ENCODE measurements at places on chromosomes 13 and 19. TPM values are rescaled to one million over a fixed set of nuclear protein-coding genes. Genes with fewer than 3 reads are reported as not detected.

Gene PODNL1
- not detected for total RNA-seq

- H3K27ac ChIP-seq, result no peak overlapping the region
- H3K4me3 ChIP-seq, result no peak overlapping the region
- H3K4me1 ChIP-seq, result peaks cover 25% of the 10 kb centered on the region
- peak; percentile 93 for DNase-seq
- no peaks in the 10 kb centered on the region for H3K27me3 ChIP-seq
- H3K36me3 ChIP-seq, result peaks cover 50% of the 10 kb centered on the region
Observed at GRCh38 chr19:2337329-2337707, 8.8 kb downstream of the SPPL2B start.

DNA sequence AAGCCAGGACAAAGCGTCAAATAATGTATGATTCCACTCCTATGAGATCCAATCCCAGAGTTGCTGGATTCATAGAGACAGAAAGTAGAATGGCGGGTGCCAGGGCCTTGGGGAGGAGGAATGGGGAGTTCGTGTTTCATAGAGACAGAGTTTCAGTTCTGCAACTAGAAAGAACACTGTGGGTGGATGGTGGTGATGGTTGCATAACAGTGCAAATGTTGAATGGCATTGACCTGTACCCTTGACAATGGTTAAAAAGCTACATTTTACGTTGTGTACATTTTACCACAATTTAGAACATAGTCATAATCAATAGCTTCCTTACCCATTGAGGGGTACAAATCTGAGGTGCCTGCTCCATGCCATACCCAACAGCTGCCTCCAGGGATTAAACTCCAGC, 33.4 kb downstream of the MBD3L2B start:
- H3K4me3 ChIP-seq, result no peak overlapping the region
- H3K36me3 ChIP-seq, result no peaks in the 10 kb centered on the region
- H3K27me3 ChIP-seq, result no peaks in the 10 kb centered on the region
- no peak for DNase-seq
- H3K4me1 ChIP-seq, result no peaks in the 10 kb centered on the region
- no peak overlapping the region for H3K27ac ChIP-seq

Gene IRS2
- 24.1 TPM for total RNA-seq

DNA sequence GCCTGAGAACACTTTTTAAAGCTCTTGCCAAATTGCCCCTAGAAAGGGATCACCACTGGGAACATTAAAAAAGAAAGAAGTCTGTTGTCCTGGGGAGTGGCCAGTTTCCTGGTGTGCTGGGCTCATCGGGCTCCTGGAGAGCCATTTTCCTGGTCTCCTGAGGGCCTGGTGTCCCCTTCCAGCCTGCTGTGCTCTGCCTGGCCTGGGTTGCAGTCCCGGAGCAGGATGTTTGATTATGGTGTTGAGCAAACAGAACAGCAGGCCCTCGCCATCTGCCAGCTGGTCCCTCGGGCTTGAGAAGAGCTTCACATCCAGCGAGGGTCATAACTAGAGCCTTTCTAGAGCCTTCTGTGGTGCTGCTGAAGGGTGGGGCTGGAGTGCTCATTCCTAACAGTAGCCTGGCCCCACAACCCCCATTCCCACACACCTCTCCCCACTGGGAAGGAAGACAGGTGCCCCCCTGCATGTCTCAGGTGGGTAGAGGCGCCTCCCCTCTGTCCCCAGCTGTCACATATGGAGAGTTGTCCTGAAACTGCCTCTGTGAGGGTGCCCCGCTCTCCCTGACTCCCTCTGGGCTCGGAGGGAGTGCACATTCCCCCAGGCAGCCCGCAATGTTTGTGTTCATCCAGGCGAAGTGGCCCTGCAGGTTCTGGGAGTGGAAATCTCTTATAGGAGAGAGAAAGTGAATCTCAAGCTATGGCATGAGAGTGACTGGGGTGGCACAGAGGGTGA, 151.1 kb downstream of the SIPA1L3 start:
- H3K4me1 ChIP-seq, result peaks cover 33% of the 10 kb centered on the region
- no peak overlapping the region for H3K4me3 ChIP-seq
- no peaks in the 10 kb centered on the region for H3K27me3 ChIP-seq
